ENCODE measurements at places on chromosomes 1 and 21.

DNA sequence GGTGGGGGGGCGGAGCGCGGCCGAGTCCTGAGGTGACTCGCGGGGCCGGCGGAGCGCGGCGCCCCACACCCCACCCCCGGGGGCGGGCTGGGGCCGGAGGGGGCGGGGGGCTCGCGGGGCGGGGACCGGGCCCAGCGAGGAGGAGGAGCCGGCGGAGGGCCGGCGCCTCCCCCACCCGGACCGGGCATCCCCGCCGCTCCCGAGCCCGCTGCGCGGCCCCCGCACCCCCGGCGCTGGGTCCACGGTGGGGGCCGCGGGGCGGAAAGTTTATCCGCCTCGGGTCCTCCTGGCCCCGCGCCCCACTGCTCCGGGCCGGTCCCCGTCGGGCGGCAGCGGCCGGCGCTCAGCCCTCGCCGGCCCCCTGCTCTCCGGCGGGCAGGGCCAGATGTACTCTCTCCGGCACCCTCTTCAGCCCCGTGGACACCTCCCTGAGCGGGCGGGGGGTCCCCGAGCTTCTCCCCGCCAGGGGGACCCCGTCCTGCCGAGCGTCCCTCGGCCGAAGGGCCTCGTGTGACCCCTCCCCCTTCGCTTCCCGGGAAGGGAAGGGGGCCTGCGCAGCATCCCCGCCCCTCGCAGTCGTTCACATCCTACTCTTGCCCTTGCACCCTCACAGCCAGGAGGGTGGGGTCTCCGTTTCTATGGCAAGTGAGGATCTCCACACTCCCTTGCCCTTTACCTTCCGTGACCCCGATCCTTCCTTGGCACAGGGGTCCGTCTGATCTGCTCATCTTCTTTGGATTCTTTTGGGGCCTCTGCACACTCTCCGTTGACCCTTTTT lies 663 bp downstream of the CAMTA1 start:
- no peak for DNase-seq

GRCh38 chr1:98763488-98764150 lies 102.1 kb downstream of the SNX7 start:
- DNase-seq: no peak

GRCh38 chr1:5954964-5955363 lies 37.3 kb downstream of the NPHP4 start:
- no peak for DNase-seq

DNA sequence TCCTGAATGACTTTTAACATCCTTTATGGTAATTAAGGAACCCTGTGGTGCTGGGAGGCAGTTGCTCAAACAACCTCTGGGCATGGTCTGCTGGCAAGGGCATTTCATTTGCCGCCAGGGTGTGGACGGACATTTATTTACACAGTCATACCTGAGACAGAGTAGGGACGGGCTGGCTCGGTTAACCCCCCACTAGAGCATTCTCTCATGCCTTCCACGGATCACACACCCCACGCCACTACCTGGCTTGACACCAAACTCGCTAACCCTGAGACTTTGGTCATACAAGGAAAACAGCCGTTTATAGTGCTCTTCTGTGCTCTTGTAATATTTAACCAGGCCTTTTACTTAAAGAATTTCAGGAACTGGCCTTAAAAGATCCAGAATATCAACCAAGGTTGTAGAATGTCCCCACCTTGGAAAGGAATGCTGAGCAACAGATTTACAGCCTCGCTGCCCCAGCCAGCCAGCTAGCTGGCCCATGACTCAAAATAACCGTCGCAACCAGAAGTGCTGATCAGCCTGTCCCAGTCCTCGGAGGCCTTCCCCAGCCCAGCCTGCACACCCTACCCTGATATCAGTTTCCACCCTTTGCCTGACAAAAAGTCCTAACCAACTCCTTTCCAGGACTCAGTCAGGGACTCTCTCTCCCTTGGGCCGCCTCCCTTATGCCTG lies 6.5 kb upstream of the PDXK start:
- DNase-seq: no peak

DNA sequence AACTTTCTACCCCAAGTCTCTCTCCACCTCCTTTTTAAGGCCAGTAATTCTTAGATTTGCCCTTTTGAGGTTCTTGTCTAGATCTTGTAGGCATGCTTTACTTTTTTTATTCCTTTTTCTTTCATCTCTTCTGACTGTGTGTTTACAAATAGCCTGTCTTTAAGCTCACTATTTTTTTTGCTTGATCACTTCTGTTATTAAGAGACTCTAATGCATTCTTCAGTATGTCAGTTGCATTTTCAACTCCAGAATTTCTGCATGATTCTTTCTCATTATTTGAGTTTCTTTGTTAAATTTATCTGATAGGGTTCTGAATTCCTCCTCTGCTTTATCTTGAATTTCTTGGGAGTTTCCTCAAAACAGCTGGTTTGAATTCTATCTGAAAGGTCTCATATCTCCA lies 30.9 kb downstream of the XPR1 start:
- DNase-seq: no peak

- no peak for DNase-seq
These were observed 6.4 kb upstream of the PKP1 start for GRCh38 chr1:201276891-201277290.

DNA sequence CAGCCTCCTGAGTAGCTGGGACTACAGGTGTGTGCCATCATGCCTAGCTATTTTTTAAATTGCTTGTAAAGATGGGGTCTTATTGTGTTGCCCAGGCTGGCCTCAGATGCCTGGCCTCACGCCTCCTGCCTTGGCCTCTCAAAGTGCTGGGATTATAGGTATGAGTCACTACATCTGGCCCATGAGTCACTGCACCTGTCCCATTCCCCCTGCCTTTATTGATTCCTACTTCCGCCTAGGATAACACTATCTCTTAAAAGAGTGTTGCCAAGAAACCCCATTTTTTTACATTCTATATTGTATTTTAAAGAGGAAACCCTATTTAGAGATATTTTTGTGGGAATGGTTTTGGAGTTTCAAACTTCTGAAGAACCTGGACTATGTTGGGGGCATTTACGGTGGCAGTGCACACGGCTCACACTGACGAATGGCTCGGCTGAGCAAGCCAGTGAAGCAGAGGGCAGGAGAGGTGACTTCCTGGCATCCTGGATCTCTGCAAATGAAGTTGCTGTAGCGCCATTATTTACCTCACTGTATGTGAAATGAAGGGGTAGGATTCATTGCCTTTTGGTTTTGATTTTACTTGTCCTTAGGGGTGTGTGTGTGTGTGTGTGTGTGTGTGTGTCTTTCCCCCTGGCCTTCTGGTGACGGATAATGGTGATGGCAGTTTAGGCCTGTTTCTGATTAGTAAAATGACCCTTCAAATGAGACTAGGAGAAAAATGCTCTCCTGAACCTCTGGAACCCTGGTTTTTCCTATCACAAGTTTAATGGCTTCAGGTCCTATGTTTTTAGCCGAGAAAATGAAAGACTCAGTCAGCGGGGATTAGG lies 22.5 kb downstream of the KIF26B start:
- no peak for DNase-seq

GRCh38 chr1:225977937-225978748 lies 21.0 kb downstream of the SDE2 start:
- no peak for DNase-seq

- no peak for DNase-seq
These were observed 2.8 kb upstream of the NUP210L start for GRCh38 chr1:154157520-154158306.

DNA sequence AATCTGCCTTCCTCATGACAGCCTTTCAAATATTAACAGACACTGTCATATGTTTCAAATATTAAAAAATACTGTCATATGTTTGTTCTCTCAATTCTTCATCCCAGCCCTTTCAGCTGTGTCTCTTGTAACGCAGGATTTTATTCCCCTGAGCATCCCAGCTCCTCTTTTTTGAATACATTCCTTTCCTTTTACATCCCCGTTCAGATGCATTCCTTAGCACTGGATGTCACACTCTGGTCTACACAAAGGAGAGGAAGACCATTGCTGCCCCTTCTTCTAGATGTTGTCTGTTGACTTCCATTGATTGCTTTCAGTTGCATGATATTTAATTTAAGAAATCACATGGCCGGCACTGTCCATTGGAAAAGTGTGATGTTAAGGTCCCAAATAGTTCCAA lies 117.4 kb upstream of the PAXBP1 start:
- DNase-seq: no peak

GRCh38 chr1:116772648-116773045 lies 18.4 kb downstream of the CD2 start:
- no peak for DNase-seq

DNA sequence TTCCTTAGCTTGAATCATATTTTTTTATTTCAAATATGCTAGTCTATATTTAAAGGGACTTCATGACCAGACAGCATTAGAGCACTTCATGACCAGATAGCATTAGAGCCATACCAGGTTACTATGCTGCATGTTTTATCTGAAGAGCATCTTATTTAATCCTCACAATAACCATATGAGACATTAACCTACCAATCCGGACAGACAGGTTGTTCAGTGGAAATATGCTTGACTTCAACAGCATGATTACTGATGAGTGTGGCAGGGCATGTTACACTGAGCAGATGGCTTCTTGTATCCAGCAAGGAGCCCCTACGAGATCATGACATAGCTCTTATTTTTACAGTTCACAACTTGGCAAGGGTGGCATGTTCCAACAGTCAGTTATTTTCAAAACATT lies 85.0 kb upstream of the KCTD3 start:
- DNase-seq: no peak

- DNase-seq: no peak
These were observed 120.8 kb upstream of the ADGRL2 start for GRCh38 chr1:81679942-81680341.

GRCh38 chr1:41905093-41905675 lies 13.5 kb downstream of the HIVEP3 start:
- no peak for DNase-seq

DNA sequence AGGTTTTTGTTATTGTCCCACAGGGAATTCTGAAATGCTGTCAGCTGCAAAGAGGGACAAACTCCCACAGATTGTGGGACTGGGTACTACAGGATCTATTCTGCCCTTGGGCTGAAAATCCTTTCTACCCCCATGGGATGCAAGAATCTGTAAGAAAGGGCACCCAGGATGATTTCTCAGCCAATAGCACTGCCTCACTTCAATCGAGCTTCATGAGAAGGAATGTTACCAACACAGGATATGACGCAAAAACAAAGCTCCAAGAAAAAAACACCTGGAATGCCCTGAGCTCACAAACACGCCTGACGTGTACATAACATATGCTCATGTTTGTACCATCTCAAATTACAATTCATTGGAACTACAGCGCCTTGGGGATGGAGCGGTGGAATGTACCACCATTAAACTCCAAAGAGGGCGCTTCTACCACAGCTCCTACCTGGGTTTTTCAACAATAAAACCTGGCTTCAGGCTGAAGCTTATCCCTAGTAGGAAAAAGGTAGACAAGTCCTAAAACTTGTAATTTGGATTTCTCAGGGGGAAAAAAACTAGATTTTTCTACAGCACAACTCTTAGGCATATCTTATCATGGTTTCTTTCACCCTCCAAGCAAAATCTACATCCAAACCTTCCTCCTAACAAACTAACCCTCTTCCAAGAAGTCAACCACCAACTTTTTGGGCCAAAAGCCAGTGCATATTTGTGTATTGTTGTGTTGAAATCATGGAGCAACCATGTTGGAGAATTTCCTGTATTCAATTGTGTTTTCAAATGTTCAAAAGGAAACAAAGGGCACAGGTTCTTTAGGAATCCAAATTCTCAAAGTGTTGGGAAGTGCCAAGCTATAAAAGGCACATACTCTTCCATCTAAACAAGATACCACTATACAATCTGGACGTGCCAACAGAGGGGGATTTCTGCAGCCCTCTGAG lies 78.9 kb downstream of the TGFBR3 start:
- DNase-seq: no peak

- no peak for DNase-seq
These were observed 21.3 kb downstream of the CD247 start for GRCh38 chr1:167496797-167497619.

DNA sequence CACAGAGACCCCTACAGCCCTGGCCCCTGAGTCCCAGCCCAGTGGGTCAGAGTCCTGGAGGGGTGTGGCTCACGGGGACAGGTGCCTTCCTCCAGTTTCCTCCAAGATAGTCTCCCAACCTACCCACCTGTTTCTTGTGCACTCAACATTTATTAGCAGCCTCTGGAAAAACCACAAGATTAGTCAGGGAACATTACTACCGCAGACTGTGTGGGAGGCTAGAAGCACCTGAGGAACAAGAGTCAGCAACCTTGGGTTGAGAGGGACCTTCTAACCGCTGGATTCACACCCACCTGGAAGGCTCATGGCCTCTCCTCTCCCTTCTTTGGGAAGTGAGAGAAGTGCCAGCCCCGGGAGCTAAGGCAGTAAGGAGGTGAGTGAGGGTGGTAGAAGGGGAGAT lies 22.5 kb upstream of the IKBKE start:
- DNase-seq: no peak

DNA sequence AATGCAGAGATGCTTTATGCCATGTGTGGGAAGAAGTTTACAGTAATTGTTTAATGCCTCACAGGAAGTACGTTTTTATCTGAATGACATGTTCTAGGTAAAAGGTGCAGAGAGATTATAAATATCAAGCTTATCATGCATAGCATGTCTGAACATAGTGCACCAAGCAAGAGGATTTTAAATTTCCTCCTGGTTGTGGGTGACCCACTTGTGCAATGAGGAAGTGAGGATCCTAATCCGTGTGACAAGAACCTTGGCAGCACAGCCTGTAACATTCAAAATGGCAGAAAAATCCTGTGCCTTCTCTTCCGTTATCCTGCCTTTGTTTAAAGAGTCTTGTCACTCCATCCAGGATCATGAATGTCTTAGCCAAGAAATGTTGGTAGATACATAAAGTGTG lies 75.6 kb downstream of the PLA2G4A start:
- DNase-seq: no peak

- DNase-seq: no peak
These were observed 56.6 kb upstream of the C1orf21 start for GRCh38 chr1:184329962-184330868.

DNA sequence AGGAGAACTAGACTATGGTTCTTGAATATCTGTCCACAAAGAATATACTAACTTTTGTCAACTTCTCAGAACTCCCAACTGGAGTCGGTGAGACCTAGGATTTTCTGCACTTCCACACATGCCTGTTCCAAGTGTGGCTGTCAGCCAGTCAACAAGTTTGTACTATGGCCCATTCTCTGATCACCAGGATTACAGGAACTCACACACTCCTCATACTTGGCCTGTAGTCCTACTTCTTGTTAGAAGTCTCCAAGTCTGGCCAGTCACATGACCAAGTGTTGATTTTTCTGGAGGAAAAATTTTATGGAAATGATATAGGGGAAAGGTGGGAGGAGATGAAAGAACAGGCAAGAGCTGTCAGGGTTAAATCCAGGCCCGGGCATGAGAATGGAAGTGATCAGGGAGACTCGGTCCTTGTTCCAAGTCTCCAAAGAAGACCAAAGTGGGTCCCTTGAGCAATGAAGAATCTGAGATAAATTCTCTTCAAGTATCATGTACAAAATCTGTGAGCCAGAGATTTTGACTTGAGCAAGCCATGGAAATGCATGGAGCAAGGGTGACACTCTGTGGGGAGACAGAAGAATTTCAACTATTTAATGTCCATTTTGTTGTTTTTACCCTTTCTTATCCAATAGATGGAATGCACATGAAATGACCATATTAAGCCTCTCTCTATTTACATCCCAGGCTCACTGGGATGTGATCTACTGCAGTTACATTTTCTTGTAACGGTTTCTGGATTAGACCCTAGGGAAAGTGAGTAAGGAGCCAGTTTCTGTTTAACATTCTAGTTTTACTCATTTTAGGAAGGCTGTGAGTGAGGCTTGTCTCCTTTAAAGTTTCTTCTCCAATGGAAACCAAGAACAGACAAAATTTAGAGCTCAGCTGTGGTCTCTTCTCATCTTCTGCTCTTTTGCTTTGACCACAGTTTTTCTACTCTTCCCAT lies 320.9 kb downstream of the ASTN1 start:
- no peak for DNase-seq

- DNase-seq: no peak
These were observed 10.4 kb downstream of the ANP32E start for GRCh38 chr1:150225546-150225945.
